GM04503 (cell line): ENCODE measurements at places on chromosomes 4 and X.

GRCh38 chr4:109303140-109303496 lies 660 bp upstream of the COL25A1 start:
- no peak for DNase-seq

- no peak for DNase-seq
These were observed 55.6 kb upstream of the SPP1 start for GRCh38 chr4:87919941-87920340.

DNA sequence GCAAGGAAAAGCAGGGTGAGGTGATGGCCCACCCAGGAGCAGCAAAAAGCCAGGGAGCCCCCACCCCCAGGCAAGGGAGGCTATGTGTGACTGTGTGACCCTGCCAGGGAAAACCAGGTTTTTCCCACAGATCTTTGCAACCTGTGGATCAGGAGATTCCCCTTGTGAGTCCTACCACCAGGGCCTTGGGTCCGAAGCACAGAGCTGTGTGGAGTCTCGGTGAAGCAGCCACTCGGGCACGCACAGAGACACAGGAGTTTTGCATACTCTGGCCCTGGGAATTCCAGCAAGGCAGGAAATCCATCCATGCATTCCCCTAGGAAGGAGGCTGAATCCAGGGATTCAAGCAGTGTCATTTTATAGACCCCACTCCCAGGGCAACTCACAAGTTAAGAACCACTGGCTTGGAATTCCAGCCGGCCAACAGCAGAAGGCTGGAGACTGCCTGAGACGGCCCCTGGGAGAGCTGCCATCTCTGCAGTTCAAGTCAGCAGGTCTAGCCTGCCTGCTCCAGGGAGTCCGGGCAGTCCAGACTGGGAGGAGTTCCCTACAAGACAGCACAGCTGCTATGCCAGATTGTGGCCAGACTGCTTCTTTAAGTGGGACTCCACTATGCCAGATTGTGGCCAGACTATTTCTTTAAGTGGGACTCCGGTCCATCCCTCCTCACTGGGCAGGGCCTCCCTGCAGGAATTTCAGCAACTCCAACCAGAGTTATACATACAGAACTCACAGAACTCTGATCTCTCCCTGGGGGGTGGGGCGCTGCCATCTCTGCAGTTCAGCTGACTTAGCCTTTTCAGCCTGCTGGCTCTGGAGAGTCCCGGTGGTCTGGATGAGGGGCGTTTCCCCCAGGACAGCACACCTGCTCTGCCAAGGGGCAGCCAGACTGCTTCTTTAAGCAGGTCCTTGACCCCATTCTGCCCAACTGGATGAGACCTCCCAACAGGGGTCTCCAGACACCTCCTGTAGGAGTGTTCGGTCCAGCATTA lies 85.1 kb upstream of the ADAD1 start:
- no peak for DNase-seq

DNA sequence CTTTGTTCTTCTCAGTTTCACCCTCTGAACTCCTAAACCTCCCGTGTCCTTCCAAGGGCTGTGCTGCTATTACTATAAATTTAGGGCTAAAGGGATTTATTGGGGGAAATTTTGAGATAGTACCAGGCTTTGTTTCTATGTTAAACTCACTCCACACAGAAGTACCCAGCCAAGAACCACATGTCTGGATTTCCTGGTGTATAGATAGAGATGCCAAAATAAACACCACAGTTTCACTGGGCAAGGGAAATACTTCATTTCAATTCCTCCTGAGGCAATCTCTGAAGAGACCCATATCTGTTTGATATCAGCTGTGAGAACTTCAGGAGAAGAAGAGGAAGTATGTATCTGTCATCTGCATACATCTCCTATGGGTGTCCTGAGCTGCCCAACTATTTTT lies 21.7 kb upstream of the CLNK start:
- no peak for DNase-seq

- DNase-seq: no peak
These were observed 67.1 kb downstream of the KLHL8 start for GRCh38 chr4:87153078-87153870.

- DNase-seq: no peak
These were observed 51.3 kb downstream of the RNF150 start for GRCh38 chr4:141081921-141082395.

- DNase-seq: no peak
These were observed 156.4 kb upstream of the PCDH10 start for GRCh38 chr4:132992686-132993085.

DNA sequence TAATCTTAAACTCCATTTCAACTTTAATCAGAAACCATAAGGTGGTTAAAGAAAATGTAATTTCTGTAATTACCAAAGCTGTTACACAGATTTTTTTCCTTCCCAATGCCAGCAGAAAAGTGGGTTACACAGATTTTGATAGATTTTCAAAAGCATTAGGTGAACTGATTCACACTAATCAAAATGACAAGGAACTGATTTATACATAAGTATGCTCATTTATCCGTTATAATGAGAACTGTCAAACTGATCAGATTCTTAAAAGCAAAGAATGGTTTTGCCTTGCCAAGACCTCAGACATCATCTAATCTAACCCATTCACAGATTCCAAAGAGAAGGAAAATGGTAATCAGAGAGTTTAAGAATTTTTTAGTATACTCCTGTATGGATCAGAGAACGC lies 5.2 kb downstream of the UGDH start:
- no peak for DNase-seq

GRCh38 chr4:6217716-6218381 lies 17.5 kb upstream of the JAKMIP1 start:
- DNase-seq: no peak

GRCh38 chrX:39899856-39900776 lies 197.6 kb downstream of the BCOR start:
- no peak for DNase-seq

- DNase-seq: no peak
These were observed 49.4 kb downstream of the FHL1 start for GRCh38 chrX:136196691-136197155.

DNA sequence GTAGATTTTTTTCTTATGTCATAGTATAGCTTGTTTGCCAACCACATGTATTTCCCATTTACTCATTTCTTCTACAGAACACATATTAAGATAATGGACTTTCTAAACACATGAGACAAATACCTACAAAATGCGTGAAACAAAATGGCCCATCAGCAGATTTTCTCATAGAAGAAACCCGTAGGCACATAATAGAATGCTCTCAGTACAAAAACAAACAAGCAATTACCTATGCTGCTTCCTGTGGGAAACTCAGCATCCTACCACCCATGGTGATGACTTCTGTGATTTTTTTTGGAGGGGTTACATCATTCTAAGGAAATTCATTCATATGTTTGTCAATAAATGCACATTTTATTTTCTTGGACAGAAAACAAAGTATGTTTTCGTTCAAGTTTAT lies 343.6 kb downstream of the SPRY1 start:
- no peak for DNase-seq

DNA sequence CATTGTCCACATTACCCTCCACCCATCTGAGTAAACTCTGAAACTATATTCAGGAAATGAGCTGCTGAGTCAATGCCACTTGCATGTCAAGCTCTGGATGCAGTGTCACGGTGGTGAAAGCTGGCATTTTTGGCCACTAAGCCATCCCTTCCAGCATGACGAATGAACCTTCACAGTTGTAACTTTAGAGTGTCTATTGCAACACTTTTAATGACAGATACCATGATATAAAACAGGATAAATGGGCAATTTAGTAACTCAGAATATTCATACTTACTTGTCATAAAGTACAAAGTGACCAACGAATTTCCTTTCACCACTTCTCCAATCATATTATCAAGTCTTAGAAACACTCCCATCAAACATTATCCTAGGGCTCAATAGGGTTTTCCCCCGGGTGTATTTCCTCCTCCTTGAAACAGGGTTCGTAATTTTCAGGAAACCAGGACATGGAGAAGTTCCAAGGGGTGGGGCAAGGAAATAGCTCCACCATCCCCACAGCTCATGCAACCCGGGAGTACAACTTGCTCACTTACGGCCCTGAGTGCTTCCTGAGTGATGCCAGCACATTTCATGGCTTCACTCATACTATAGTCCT lies 73.1 kb downstream of the MTHFD2L start:
- DNase-seq: peak; percentile 86

DNA sequence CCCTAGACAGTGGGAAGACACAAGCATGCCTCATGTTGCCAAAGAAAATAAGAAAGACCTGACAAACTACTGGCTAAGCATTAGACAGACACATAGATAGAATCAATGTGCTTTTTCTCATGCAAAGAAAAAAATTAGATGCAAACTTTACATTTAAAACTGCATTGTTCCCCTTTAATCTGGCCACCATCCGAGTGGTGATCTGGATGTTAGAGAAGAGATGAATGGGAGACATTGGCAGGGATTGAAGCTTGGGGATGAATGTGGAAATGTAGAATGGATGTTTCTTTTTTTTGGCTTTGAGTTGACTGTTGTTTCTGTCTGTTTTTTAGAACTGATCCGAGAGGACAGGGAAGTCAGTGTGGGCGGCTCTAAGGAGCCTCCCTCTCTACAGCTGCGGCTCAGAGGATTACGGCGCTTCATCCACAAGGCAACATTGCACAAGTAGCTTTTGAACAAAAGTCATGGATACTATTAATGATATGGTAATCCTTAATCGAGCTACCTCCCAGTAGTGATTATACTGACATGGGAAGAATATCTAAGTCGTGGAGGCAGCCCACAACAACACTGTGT lies 53.0 kb downstream of the HELT start:
- no peak for DNase-seq

- DNase-seq: no peak
These were observed 776 bp downstream of the RBM47 start for GRCh38 chr4:40628888-40629287.

GRCh38 chr4:3302173-3302785 lies 9.5 kb downstream of the RGS12 start:
- DNase-seq: no peak

DNA sequence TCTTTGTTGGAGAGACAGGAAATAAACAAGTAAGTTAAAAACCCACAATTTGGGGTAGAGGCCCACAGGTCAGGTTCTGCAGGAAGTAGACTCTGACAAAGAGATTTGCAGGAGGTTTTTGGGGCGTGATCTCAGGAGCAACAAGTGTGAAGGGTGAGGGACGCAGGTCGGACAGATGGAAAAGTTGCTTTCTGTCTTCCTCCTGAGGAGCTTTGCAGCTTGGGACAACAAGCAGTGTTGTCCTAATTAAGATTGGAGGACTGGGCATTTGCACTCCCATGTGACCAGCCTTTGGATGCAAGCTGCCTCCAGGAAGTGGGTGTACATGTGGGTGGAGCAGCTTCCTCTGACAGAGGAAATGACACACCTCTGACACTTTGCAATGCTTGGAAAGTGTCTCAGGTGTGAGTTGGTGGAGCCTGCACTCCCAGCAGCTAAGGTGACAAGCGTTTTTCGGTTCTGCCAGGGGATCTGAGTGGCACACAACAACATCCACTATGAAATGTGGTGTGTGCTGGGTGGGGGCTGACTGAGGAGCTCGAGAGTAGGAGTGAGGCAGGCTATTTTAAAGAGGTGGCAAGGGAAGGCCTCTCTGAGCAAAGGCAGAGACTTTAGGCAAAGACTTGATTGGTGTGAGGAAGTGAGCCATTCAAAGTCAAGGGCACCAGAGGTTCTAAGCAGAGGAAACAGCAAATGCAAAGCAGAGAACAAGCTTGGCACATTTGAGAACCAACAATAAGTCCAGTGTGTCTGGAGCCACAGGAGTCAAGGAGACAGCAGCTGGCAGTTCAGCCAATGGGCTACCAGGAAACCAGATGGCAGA lies 339.8 kb upstream of the GATB start:
- no peak for DNase-seq

DNA sequence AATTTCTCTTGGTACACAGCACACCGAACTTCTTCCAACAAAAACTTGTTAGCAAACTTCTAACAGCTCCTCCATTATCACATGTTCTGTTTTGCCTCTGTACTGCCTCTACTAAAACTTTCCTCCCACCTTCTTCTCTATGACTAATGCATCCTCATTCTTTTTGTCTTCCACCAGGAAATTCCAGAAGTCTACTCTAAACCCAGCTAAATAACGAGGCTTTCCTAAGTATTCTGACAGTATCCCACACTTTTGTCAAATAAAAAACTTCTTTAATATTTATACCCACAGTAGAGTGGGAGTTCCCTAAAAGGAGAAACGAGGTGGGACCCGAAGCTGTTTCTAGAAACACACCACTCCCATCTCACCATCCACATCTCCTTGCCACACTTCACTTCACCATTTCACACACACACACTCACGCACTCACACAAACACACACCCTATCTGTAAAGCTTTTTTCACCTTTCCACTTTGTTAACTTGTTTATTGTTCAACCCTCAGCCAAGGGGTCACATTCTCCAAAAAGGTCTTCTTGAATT lies 280.3 kb downstream of the ARAP2 start:
- DNase-seq: no peak

DNA sequence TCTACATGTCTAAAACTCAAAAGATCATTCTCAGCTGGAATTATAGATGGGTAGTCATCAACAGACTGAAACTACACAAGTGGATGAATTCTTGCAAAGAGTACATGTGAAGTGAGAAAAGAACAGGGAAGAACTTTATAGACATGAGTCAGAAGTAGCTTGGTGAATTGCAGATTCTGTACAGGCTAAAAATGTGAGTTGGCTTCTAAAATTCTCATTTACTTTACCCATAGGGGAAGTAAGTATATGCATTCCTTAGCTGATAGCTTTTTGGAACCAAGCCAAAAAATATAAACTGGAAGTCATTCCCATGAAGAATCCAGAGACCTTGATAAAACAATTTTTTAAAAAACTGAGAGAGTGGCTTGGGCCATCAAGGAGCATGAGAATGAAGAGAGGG lies 584.2 kb upstream of the FTHL17 start:
- no peak for DNase-seq

DNA sequence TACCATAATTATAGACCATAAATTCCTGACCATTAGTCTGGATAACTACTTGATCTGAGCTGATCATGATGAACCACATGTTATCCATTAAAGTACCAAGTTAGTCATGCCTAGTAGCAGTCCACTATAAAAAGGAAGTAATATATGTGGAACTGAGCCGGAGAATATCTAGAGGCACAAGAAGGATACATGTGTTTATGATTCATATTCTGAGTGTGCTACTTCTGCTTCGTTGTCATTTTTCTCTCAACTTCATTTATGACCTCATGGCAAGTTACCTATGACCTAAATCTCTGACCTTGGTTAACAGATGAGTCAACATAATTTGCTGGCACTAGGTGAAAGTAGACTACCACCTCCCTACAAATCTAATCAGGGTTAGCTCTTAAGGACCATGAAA lies 56.5 kb upstream of the ANKRD17 start:
- DNase-seq: peak; percentile 54
